ENCODE measurements at places on chromosomes 4 and X.

DNA sequence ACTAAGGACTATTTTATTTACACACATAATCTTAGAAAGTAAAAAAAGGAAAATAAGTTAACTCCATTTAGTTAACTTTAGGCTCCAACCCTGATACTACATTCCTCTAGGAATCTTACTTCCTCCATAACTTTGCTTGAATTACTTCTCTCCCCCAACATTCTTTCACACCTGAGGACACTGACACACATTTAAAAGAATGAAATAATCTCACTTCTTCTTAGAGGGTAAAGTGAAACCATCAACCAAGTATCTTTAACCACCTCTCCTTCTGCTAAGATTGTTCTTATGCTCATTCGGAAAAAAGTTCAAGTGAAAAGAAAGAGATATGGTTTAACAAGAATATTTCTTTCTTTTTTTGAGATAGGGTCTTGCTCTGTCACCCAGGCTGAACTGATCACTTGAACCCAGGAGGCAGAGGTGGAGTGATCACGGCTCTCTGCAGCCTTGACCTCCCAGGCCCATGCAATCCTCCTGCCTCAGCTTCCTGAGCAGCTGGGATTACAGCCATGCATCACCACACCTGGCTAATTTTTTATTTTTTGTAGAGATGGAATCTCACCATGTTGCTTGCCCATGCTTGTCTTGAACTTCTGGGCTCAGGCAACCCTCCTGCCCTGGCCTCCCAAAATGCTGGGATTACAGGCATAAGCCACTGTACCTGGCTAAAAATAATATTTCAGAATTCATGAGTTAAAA, 28.5 kb downstream of the SLC25A4 start:
- no peak for DNase-seq

DNA sequence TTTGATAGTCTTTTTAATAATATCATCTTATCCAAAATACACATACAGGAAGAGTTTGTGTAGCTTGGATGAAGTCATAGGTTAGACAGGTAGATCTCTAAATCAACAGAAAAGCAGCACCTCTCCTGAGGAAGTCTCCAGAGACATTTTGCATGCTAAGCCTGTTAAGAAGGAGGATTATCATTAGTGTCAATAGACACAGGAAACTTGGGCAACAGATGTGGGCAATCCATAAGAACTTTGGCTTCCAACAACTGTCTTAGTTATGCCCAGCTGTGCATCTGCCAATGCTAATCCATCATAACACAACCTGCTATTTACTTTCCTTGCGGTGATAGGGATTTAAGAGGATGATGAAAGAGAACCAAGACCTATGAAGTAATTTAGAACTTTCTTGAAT, 1052.6 kb downstream of the RPA4 start:
- no peak for DNase-seq

GRCh38 chr4:183260491-183261151, 59.5 kb downstream of the CLDN22 start:
- no peak for DNase-seq

GRCh38 chrX:134177527-134177926, 59.5 kb upstream of the CCDC160 start:
- no peak for DNase-seq

DNA sequence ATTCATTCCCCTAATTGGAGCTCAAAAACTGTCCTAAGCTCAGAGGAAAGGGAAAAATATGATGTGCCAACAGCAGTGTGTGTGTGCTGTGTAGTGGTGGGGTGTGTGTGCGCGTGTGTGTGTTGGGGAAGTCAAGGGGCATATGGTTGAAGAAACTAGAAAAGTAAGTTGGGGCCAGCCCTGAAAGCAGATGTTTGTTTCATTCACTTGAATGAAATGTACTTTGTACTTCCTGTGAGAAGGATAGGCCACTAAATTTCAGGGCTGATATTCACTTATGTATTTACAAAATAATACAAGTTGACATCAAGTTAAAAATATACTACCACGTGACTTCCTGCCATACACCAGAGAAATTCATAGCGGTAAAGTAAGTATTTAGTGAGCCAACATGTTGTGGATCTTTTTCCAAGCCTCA, 151.3 kb upstream of the JADE1 start:
- no peak for DNase-seq

DNA sequence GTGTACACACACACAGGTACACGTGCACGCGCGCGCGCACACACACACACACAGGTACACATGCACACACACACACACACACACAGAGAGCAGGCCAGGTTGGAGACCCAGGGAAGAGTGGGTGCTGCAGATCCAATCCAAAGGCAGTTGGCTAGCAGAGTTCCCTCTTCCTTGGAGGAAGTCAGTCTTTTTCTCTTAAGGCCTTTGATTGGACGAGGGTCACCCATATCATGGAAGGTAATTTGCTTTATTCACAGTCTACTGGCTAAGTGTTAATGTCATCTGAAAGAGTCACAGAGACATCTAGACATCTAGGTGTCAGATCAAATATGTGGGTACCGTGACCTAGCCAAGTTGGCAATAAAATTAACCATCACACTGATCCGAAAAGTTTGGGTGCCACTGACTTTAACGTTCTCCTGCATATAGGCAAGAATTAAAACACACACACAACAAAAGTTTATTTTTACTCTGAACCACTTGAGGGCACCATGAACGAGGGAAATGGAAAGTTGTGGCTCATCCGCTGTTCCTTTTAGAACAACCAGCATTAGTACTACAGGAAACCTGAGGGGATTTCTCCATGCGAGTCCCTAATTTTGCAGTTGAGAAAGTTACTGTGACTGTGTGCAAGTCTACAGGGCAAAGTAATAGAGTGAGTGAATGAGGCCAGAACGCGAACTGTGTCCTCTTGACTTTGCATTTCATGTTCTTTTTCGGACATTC, 66.0 kb upstream of the STOX2 start:
- DNase-seq, result no peak

DNA sequence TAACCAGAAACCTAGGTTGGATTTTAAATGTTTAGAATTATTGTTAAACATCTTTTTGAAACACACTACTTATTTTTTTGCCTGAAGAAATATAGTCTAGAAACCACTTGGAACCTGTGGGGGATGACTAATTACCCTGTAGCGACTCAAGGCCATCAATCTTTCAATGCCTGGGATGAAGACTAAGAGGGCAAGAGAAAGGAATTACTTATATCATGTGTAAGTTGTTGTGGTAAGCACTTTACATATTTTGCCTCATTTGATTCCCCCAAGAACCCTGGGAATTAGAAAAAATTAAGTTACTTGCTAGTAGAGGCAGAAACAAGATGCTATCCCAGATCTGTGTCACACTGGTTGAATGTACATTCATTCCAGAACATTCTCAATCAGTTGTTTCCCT, 170.9 kb upstream of the GRIA3 start:
- no peak for DNase-seq

- DNase-seq, result no peak
These were observed 1507.1 kb upstream of the PCDH7 start for GRCh38 chr4:29213020-29213419.

DNA sequence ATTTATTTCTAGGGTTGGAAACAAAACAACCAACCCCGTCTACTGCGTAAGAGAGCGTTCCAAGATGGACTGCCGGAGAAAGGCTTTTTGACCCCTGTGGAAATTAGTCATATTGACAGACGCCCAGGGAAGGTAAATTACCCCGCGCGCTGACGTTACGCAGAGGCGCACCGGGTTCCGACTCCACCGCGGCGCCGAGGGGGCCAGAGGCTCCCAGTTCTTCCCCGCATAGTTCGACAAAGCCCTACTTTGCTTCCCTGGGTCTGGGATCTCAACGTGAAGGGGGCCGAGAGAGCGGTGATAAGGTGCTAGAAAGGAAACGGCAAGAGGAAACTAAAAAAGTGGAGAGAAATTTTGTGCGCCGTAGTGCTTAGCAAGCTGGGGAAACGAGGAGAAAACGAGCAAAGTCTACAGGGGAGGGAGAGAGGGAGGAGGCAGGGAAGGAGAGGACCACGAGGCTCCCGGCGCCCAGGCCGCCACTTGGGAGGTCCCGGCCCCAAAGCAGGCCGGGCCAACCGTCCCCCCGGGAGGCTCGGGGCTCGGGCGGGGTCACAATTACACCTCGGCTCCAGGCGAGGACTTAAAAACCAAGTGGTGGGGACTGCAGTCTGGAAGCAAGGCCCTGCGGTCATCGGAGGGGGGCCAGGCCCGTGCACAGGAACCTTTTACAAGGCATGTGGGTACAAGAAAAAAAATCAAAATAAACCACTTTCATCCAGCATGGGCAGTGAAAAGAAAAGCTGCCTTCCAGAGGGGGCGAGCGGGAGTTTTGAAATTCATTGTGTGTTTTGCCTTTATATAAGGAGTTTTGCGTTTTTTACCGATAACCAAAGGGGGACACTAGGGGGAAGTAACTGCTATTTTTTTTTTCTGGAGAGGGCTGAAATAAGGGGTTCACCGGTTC, 13.2 kb downstream of the HAND2 start:
- no peak for DNase-seq

DNA sequence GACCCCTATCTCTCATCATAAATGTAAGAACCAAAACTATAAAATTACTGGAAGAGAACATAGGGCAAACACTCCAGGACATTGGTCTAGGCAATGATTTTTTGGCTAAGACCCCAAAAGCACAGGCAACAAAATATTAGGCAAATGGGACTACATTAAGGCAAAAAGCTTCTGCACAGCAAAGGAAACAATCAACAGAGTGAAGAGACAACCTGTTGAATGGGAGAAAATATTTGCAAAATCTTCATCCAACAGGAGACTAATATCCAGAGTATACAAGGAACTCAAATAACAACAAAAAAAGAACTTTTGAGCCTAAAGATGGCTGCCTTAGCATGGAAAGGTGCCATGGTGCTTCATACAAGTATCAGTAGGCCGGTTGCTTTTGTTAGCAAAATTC, 111.1 kb upstream of the FMR1 start:
- no peak for DNase-seq

- no peak for DNase-seq
These were observed 32.4 kb upstream of the PGM2 start for GRCh38 chr4:37794056-37794455.

- no peak for DNase-seq
These were observed 835 bp upstream of the NFKB1 start for GRCh38 chr4:102500352-102500695.

DNA sequence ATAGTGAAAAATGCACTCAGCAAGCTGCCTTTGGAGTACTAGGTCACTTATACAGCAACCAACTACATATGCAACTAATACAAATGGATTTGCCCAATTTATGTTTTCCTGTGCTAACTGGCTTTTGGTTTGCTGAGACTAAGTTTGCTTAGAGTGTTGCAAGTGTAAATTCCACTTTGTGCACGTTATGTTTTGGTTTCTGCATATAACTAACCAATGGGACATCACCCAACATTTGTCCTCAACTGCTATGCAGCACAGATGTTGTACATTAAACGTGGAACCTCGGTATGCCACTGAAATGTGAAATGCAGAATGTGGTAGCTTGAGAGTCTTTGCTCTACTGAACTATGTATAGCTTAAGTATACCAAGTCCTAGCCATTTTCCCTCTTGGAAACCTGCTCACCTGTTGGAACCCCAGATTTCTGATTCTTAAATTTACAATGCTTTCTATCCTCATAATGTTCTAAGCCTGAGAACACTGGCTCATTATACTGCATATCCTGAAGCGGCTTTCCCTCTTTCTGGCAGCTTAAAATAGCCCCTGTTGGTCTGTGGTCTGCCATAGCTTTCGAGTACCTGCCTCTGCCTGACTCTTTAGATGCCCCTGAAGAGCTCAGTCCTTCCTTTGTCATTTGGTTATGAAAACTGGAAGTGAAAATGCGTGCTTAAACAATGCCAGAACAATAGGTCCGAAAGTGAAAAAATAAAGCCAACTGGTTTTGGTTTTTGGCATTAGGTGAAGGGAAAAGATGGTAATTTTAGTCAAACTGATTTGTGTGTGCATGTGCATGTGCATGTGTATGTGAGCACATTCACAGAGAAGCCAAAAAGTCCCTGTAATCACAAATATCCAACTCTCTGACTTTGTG, 158.0 kb downstream of the SH2D1A start:
- no peak for DNase-seq

GRCh38 chrX:130726661-130727060, 176.3 kb downstream of the ENOX2 start:
- DNase-seq, result peak; percentile 12

DNA sequence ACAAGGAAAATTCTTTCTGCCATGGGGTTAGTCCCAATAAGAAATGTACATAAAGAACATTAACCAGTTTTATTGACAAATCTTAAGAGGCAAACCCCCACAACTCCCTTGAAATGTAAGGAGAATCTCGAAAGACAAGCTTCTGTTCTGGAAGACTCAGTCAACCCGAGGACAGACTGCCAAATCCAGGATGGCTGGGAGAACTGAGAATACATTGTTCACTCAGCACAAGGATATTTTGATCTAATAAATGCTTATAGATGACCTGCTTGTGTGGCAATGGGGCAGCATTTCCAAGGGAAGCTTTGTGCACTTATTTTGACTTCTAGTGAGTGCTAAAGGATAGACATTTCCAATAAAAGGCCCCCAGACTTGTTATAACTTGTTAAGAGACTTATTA, 280.4 kb downstream of the DHX15 start:
- DNase-seq, result peak; percentile 68

DNA sequence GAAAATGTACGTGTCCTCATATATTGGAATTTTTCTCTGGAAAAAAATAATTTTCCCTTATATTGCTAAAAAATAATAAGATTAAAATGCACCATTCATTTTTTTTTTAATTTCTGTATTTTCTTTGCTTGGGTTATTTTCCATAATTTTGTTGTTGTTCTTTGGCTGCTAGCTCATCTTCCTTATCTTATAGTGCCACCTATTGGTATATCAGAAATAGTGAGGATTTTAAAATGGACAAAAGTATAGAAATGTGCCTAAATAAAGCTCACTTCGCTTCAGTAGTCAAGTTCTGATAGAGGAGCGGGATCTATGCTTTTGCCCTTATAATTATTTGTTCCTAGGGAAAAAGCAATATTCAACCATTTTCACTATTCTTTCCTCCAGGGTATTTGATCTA, 134.8 kb downstream of the NAP1L3 start:
- peak; percentile 2 for DNase-seq

DNA sequence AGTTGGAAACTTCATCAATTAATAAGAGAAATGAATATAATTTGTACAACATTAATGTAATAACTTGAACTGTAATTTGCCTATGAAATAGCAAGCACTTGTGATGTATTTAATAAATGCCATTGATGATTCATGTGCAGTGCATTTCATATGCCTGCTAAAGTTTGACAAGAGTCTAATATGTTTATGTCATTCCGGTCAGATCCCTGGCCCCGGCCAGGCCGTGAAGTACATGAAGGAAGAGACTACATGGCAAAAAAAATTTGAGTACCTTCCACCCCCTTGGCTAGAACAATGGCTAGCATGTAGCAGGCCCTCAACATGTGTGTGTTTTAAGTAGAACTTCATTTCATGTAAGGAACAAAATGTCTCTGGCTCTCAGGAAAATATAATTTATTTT, 161.3 kb downstream of the ATP10D start:
- DNase-seq, result no peak

GRCh38 chr4:142595222-142595871, 250.8 kb downstream of the INPP4B start:
- no peak for DNase-seq

- peak; percentile 56 for DNase-seq
These were observed 17.7 kb upstream of the XKRX start for GRCh38 chrX:100946299-100946927.
